ENCODE measurements at places on chromosomes 3 and 15.

DNA sequence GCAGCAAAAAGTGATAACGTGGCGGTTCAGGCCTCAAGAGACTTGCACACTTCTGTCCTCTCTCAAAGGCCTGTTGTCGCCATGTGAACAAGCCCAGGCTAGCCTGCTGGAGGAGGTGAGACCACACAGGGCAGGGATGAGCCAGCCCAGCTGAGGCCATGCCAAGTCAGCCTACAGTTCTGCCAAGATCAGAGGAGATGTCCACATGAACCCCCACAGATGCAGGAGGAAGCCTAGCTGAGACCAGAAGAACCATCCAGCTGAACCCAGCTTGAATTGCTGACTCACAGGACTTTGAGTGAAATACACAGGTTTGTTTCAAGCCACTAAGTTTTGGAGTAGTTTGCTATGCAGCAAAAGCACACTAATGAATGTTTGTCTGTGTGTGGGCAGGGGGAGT, 50.3 kb upstream of the SEC13 start:
- no peak for DNase-seq
- H3K27me3 ChIP-seq, result no peaks in the 10 kb centered on the region
- no peak overlapping the region for H3K4me3 ChIP-seq
- H3K27ac ChIP-seq, result no peak overlapping the region

DNA sequence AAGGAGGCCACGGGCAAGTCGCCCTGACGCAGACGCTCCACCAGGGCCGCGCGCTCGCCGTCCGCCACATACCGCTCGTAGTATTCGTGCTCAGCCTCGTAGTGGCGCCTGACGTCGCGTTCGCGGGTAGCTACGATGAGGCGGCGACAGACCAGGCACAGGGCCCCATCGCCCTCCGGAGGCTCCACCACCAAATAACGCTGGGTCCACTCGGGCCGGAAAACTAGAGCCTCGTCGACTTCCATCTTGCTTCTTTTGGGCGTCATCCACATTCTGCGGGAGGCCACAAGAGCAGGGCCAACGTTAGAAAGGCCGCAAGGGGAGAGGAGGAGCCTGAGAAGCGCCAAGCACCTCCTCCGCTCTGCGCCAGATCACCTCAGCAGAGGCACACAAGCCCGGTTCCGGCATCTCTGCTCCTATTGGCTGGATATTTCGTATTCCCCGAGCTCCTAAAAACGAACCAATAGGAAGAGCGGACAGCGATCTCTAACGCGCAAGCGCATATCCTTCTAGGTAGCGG, at the start of gene EPM2AIP1:
Gene EPM2AIP1, minus strand, starts transcription at position 326 of the 520 bp plus-strand sequence. Its CDS starts 54 bp downstream, at position 272.
- no peak for DNase-seq
- H3K36me3 ChIP-seq, result peaks cover 26% of the 10 kb centered on the region
- peaks cover 38% of the 10 kb centered on the region for H3K4me1 ChIP-seq
- peak within 1 kb of the TSS; percentile 99 for H3K27ac ChIP-seq
- H3K4me3 ChIP-seq, result peak within 1 kb of the TSS; percentile 71

DNA sequence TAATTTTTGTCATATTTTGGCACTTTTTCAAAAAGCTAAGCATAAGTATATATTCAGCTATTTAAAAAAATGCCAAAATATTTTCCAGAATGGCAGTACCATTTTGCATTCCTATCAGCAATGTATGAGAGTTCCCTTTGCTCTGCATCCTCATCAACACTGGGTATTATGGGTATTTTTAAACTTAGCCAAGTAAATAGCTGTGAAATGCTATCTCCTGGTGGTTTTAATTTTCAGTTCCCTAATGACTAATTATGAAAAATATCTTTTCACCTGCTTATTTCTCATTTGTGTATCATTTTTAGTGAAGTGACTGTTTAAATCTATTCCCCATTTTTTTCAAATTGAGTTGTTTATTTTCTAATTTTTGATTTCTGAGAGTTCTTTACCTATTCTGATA, 199.7 kb upstream of the NECTIN3 start:
- H3K4me3 ChIP-seq, result no peak overlapping the region
- DNase-seq, result no peak
- H3K36me3 ChIP-seq, result no peaks in the 10 kb centered on the region
- H3K4me1 ChIP-seq, result no peaks in the 10 kb centered on the region

- H3K4me1 ChIP-seq, result peaks cover 6% of the 10 kb centered on the region
- H3K27me3 ChIP-seq, result no peaks in the 10 kb centered on the region
- H3K36me3 ChIP-seq, result no peaks in the 10 kb centered on the region
- DNase-seq, result no peak
- no peak overlapping the region for H3K4me3 ChIP-seq
- H3K27ac ChIP-seq, result no peak overlapping the region
Measured at GRCh38 chr15:68352401-68353062, 75.0 kb downstream of the FEM1B start.

All from CD4-positive, alpha-beta T cell (primary cell).